ENCODE measurements at places on chromosomes 5 and 9. TPM values are rescaled to one million over a fixed set of nuclear protein-coding genes. Genes with fewer than 3 reads are reported as not detected.
A peak's percentile ranks its signal among the peaks of the same experiment; 100 is the strongest.

DNA sequence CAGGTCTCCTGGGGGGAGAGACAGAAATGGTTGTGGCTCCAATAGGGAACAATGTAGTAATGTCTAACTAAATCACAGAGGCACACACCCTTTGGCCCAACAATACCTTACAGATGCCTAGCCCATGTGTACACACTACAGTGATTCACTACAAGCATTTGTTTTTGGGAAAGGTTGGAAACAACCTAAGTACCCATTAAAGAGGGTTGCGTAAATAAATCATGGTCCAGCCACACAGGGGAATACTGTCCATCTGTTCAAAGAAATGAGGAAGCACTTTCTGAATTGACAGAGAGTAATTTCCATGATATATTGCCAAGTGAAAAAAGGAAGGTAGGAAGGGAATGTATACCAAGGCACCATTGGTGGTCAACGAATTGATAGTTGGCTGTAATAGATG is 22.0 kb upstream of the GTF3C5 start:
- no peak for DNase-seq

GRCh38 chr5:173542964-173543363 is 73.5 kb downstream of the BOD1 start:
- no peak for DNase-seq

DNA sequence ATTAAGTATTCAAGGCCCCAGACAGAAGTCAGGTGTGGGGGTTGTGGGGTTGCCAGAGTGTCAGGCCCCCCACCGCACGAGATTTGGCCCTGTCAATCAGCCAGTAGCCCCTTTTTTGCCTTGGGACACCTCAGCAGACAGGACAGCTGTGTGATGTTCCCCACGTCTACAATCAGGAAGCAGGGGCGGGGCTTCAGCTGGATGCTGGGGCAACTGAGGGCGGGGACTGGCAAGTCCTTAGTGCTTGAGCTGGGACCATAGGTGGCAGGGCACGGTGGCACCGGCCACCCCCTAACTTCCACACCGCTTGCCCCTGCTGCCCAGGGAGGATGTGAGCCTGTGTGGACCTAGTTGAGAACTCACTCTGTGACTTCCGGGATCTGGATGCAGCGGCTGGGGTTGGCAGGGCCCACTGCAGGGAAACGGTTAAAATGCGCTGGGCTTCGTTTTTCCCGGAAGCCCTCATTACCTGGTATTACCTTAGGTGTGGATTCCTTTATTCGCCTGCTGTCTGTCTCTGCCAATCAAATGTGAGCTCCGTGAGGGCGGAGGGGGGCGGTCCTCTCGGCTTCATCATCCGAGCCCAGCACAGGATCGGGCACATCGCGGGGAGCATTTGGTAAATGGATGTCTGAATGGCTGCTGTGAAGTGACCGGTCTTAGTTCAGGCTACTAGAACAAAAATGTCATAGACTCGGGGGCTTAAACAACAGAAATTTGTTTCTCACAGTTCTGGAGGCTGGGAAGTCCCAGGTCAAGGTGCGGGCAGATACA is 7.5 kb upstream of the GTF3C5 start:
- DNase-seq, result no peak

GRCh38 chr9:96486386-96487028 is 36.5 kb downstream of the HABP4 start:
- DNase-seq, result no peak

GRCh38 chr9:81814401-81814793 is 113.8 kb upstream of the SPATA31D4 start:
- DNase-seq, result no peak

DNA sequence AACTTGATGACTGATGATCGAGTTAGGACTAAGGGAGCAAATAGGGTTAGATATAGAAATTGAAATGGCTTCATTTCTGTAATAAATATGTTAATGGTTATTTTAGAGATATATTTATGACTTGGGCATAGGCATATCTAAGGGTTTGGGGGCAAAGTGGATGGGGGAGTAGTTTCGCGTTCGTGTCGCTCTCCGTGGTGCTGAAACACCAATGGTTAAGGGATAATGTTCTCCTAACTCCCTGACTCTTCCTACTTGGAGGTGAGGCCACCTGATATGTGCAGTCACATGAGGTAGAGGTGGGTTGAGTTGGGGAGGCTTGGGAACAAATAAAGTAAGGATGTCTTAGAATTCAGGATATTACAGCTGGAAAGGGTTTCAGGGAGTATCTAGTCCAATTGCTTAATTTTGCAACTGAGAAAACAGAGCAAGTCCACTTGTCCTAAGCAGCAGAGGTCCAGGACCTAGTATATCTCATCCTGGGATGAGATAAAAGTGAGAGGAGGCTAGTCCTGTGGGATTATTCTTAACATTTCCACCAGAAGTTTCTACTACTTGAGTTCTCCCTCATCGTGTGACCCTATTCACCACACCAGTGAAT is 44.0 kb upstream of the MAP1B start:
- DNase-seq, result no peak

GRCh38 chr9:95507464-95508241 is 9.1 kb downstream of the PTCH1 start:
- DNase-seq, result peak; percentile 52

GRCh38 chr5:60586307-60586901 is 113.6 kb downstream of the DEPDC1B start:
- no peak for DNase-seq

- DNase-seq, result peak; percentile 27
These were observed 8.3 kb downstream of the OTP start for GRCh38 chr5:77630114-77630680.

GRCh38 chr9:106637486-106637885 is 225.5 kb upstream of the ZNF462 start:
- DNase-seq, result no peak

DNA sequence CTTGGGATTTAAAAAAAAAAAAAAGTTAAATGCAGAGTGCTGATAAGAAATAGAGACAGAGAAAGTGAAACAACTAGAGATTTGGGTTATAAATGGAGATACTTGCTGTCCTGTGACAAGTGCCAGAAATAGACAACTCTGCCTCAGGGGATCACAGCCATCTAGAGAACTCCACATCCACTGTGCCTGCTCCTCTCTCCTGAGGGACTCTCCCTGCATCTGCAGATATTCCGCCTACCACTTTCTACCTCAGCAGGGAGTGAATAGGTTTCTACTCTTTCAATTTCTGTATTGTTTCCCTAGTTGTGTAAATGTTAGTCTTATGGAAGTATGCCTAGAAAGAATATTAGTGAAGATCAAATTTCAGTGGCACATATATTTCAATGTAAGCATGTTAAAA is 307.2 kb downstream of the HTR1A start:
- no peak for DNase-seq

DNA sequence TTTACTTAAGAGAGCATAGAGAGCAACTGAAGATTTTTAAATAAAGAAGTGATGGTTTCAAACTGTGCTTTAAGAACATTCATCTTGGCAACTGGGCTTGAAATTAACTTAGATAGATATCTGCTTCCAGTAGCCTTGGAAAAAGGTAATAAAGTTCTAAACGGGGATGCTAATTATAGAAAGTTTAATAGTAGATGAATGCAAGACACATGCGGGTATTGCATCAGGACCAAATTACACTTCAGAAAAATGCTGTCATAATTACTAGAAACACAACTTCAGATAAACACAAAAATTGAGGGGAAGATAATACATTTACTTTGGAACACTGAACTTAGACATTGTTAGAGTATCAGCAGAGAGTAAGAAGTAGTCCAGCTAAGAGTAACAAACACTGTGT is 227.7 kb upstream of the SNX2 start:
- no peak for DNase-seq

DNA sequence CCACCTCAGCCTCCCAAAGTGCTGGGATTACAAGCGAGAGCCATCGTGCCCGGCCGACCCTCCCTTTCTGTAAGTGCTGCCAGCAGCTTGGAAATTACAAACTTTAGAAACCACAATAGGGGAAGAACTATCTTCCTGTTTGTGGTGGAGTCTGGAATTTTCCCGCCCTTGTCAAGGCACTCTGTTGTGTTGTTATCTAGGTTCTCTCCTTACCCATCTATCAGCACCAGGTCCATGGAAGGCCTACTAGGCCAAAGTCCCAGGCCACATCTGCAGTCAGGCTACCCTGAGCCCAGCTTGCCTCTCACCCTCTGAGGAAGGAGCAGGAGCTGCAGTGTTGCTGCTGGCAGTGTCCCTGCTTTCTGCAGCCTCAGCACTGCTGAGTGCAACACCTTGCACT is 214.9 kb downstream of the MCTP1 start:
- DNase-seq, result no peak

DNA sequence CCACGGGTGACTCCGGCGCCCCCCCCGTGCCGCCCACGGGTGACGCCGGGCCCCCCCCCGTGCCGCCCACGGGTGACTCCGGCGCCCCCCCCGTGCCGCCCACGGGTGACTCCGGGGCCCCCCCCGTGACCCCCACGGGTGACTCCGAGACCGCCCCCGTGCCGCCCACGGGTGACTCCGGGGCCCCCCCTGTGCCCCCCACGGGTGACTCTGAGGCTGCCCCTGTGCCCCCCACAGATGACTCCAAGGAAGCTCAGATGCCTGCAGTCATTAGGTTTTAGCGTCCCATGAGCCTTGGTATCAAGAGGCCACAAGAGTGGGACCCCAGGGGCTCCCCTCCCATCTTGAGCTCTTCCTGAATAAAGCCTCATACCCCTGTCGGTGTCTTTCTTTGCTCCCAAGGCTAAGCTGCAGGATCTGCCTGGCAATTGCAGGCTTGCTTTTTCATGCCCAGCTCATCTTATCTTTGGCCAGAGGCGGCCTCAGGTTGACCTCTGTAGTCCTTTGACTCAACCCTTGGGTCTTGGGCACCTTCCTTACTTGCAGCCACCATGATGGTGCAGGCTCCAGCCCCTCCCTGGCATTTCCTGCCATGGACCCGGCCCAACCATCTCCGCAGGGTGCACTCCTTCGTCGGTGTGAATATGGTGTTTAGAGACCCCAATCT is 9.8 kb downstream of the CEL start:
- DNase-seq, result no peak

GRCh38 chr9:127921557-127922120 is 4.8 kb upstream of the ST6GALNAC4 start:
- DNase-seq, result peak; percentile 70

- no peak for DNase-seq
These were observed 53.9 kb upstream of the TRIM32 start for GRCh38 chr9:116632990-116633838.

DNA sequence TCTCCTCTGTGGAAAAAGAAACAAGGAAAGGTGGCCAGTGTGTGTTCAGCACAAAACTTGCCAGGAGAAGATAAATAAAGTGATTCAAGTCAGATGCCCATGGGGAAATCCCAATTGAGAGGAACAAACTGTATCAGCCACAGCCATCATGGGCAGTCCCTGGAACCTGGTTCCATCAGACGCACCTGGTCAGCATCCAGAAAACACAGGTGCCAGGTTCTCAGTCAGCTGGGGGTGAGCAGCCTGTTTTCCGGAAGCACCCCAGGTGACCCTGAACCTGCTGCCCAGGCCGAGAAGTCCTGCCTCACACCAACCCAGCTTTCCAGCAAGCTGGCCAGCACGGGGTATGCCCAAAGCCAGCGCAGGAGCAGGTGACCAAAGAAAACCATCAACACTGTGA is 30.5 kb downstream of the PTCH1 start:
- no peak for DNase-seq

DNA sequence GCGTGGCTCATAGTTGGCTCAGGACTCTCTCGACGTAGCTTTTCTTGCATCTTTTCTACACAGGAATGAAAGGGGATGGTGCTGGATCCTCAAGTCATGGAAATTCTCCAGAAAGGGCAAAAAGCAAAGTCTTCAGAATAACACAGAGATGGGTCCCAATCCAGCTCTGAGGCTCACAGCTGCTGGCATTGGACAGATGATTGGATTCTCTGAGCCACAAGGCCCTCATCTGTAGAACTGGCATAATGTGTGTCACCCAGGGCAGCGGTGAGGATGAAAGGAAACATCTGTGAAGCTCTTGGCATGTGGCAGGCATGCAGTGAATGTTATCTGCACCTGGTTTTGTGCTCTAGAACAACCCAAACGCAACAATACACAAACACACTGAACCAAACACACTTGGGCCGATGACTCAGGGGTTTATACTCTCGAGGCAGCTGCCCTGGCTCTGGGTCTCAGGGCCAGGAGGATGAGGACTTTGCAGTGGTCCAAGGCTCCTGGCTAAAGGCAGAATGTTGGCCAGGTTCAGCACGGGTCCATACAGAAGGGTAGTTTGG is 64.0 kb upstream of the UBTD2 start:
- DNase-seq, result no peak

DNA sequence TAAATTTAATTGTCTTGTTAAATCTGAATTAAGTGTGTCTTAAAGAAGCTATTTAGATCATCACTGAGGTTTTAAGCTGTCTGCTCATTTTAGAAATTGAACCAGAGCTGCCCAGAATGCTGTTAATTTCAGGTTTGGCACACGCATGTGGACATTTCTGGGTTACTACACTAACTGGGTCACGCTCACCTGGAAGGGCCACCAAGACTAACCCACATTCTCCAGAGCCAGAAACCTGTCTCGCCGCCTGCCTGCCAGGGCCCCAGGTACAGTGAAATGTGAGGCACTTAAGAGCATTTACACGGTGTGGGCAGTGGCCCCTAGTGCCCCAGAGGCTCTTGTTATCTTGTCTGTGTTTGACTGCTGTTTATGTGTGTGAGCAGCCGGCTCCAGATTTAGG is 46.6 kb downstream of the ATP10B start:
- DNase-seq, result no peak

GRCh38 chr9:130296783-130297055 is 31.2 kb downstream of the HMCN2 start:
- DNase-seq, result no peak

DNA sequence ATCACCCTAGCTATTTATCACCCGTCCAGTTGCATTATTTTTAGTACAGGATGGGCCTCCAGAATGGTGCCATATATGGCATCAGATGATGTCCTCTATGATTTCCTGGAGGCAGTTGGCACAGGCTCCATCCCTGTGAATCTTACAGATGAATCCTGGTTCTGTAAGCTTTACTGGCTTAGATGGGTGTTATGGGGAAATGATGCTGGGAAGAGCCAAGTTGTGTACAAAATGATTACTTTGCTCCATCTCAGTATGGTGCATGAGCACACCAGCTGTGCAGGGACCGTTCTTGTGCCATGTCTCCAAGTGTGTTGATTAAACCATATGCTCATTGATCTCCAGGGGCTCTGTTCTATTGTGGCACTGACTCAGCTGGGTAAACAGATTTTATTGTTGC is 755.7 kb downstream of the TLR4 start:
- DNase-seq, result no peak

DNA sequence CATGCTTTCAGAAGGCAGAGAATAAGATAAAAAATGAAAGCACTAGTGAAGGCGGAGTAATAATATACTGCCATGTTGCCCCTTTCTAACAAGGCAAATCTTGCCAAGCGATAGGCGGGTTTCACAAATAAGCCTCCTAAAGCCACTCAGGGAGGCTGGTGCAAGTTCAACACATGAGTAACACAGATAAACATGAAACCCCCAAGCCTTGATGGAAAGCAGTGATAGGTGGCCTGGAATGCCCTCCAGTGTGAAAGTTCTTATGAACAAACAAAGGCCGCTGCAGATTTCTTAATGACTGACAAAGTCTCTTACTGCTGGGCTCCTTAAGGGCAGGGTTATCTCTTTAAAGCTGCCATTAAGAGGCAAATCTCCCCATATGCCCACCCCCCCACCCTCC is 154.7 kb downstream of the ZDHHC21 start:
- no peak for DNase-seq

SLC36A3 gene
- total RNA-seq, result not detected

SPINK4 gene
- not detected for total RNA-seq

DDX4 gene
- not detected for total RNA-seq

C5orf47 gene
- total RNA-seq, result not detected

FCN1 gene
- total RNA-seq, result 9.9 TPM

PRELID1 gene
- total RNA-seq, result 33.1 TPM

Data from CD4-positive, alpha-beta T cell (primary cell).